ENCODE measurements at places on chromosomes 4 and X. TPM values are rescaled to one million over a fixed set of nuclear protein-coding genes. Genes with fewer than 3 reads are reported as not detected.

LDB2 gene
- total RNA-seq, result 8.2 TPM

DNA sequence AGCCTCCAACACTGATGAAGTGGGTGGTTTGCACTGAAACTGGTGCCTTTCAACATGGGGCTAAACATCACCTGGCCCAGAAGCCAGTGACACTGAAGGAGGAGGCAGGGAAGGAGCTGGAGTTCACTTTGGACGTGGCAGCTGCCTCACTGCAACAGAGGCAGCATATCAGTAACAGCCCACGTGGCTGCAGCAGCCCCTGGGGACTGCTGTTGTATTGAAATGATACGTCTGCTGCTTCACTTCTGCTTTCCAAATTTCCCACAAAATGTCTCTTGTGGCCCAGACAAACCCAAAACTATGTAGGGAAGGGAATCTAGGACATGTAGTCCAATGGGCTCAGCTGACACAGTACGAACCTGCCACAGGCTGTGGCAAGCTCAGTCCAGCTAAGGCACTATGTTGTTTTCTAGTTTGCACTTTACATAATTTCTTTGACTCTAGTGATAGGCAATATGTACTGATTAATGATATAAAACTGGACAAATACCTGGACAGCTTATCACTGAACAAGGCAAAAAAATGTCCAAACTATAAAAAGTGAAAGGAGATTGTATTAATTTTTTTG lies 84.7 kb upstream of the RAPGEF2 start:
- DNase-seq, result no peak

GRCh38 chr4:182788201-182788600 lies 129.0 kb downstream of the DCTD start:
- DNase-seq, result no peak

GRCh38 chr4:53617101-53617680 lies 25.9 kb upstream of the LNX1 start:
- DNase-seq, result no peak

GRCh38 chr4:140103676-140104075 lies 50.3 kb downstream of the MAML3 start:
- DNase-seq, result no peak

PROM1 gene
- not detected for total RNA-seq

Data from natural killer cell (primary cell).